NCI-H510A (cell line): ENCODE measurements at places on chromosomes 7 and 10.
A peak's percentile ranks its signal among the peaks of the same experiment; 100 is the strongest.

GRCh38 chr10:118993214-118993613, 36.3 kb upstream of the NANOS1 start:
- DNase-seq, result no peak

- DNase-seq, result no peak
These were observed 40.6 kb downstream of the SH3PXD2A start for GRCh38 chr10:103814626-103815370.

GRCh38 chr10:90007226-90007625, 305.8 kb downstream of the KIF20B start:
- no peak for DNase-seq

GRCh38 chr7:104951546-104951945, 62.5 kb upstream of the KMT2E start:
- no peak for DNase-seq

- no peak for DNase-seq
These were observed 7.7 kb downstream of the DIP2C start for GRCh38 chr10:681670-682318.

GRCh38 chr7:30181211-30181610, 46.4 kb downstream of the MTURN start:
- no peak for DNase-seq

- no peak for DNase-seq
These were observed 1238.8 kb downstream of the NXPH1 start for GRCh38 chr7:9671979-9672917.

- DNase-seq, result no peak
These were observed 41.1 kb downstream of the CAV1 start for GRCh38 chr7:116565981-116566380.

- no peak for DNase-seq
These were observed 23.2 kb upstream of the BTRC start for GRCh38 chr10:101330631-101331225.

GRCh38 chr7:115940460-115941060, 90.0 kb downstream of the TFEC start:
- DNase-seq, result no peak

GRCh38 chr7:96414931-96415292, 93.0 kb upstream of the SLC25A13 start:
- peak; percentile 8 for DNase-seq

DNA sequence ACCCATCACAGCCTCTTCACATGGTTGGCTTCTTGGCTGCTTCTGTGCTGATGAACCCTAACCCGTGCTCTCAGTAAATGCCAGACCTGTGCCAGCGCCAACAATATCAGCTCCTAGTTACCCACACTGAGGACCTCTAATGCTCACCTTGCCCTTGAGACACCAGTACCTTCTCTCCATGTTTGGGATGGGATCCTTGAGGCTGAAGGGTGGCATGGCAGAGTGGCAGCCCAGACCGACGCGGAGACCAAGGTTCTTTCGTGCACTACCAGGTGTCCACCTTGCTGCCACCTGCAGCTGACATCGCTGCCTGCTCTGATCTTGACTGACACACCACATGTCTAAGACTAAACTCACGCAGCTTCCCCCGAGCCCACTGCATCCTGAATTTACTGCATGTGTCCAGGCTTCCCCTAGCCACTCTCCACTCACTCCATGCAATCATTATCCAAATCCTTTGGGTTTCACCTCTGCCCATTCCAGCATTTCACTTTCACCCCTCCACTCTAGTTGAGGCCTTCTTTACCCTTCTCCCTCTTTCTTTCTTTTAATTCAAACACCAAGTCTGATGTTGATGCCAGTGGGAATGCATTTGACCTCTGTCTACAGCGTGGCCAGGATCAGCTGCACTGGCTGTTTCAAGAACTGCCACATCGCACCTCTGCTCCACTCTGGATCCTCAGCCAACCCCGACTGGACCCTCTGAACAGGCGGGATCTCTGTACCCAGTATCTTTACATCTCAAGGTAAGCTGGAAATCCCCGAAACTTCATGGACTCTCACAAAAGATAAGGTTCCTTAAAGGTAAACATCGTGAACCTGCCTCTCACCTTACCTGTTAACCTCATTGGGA, 294.9 kb downstream of the GLRX3 start:
- no peak for DNase-seq

GRCh38 chr7:30970074-30970473, 6.3 kb downstream of the GHRHR start:
- no peak for DNase-seq

DNA sequence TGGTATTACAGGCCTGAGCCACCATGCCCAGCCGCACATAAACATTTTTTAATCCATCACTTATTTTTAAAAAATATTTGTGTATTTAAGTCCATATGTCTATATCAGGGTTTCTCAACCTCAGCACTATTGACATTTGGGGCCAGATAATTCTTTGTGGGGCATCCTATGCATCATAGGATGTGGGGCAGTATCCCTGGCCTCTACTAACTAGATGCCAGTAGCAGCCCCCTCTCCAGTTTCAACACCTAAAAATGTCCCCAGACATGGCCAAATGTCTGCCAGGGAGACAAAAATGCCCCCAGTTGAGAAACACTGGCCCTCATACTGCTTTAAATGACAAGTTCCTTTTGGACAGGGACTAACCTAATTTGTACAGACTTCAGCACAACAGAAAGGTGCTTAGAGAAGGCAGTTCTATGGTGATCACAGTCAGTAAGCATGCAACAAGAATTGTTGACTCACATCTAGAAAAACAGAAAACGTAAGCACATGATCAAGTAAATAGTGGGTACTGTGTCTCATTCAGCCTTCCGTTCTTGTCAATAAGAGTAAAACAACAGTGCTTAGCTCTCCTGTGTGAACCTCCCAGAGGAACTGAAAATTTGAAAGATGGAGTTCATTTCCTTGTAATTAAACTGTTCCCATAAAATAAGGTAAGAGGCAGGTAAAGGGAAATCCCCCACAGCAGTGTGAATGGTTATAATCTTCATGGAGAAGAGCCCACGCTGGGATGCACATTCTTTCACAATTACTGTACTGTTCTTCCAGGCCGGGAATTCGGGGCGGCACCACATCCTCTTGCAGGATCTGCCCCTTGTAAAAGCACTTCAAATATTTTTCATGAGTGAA, 17.3 kb upstream of the ADRB1 start:
- no peak for DNase-seq

- DNase-seq, result no peak
These were observed 711.2 kb downstream of the GRID1 start for GRCh38 chr10:85655411-85655810.

GRCh38 chr10:119449760-119450461, 92.6 kb downstream of the RGS10 start:
- no peak for DNase-seq
